ENCODE measurements at places on chromosomes 13 and 19.

- no peak for DNase-seq
These were observed 55.6 kb downstream of the SLC7A1 start for GRCh38 chr13:29539856-29540255.

- DNase-seq, result no peak
These were observed 36.2 kb downstream of the SMAD9 start for GRCh38 chr13:36883824-36884223.

DNA sequence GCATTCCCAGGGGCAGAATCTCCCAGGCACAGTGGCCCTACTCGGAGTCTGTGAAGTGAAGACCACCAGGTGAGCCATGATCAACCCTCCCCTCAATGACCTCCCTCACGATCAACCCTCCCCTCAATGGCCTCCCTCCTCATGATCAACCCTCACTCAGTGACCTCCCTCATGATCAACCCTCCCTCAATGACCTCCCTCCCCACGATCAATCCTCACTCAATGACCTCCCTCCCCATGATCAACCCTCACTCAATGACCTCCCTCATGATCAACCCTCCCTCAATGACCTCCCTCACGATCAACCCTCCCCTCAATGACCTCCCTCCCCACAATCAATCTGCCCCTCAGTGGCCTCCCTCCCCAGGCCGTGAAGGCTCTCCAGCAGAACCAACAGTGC lies 32.1 kb downstream of the SBNO2 start:
- no peak for DNase-seq

DNA sequence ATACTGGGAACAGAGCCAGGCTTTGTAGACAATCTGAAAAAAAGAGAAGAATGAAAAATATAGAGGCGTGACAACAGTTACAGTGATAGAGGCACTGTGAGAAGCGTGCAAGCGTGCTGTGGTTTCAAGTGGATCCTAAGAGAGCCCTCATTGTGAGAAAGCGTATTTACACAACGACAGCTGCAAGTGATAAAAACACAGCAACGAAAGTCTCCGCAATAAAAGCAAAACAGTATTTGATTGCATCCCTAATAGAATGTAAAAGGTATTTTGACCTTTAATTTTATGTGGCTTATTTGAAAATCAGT lies 642.7 kb upstream of the ARGLU1 start:
- peak; percentile 91 for DNase-seq

- no peak for DNase-seq
These were observed 184.1 kb downstream of the HS6ST3 start for GRCh38 chr13:96274046-96274445.

Data from NCI-H2107 (cell line).